ENCODE measurements at places on chromosomes 16 and 17.

DNA sequence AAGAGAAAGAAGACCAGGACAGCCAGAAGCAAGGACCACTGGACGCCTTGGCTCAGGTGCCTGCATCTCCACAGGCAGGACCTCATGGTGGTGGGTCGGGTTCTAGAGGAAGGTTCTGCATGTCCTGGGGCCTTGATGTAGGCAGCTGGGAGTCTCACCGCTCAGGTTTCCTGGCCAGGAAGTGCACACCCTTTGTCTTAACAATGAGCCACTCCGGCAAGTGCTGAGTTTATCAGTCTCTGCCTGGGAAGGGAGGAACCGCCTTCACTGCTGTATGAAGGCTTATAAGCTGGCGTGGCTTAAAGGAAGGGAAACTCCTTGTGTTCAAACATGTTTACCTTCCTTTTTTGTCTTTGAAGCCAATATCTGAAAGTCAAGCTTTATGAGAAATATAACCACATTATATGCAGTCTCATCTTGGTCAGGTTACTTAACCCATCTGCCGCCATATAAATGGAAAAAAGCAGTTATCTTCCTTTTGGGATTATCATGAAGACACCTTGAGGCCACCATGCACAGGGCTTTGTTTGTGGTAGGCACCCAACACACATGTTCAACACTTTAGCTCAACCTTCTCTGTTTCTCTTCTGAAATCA is at the start of gene ST6GALNAC1:
TSS of gene ST6GALNAC1 (minus strand) at position 205 of the 596 bp plus-strand sequence. CDS start at position 86, 119 bp downstream.
- no peak for DNase-seq

- no peak for DNase-seq
These were observed 3.2 kb upstream of the ZDHHC1 start for GRCh38 chr16:67419502-67419901.

DNA sequence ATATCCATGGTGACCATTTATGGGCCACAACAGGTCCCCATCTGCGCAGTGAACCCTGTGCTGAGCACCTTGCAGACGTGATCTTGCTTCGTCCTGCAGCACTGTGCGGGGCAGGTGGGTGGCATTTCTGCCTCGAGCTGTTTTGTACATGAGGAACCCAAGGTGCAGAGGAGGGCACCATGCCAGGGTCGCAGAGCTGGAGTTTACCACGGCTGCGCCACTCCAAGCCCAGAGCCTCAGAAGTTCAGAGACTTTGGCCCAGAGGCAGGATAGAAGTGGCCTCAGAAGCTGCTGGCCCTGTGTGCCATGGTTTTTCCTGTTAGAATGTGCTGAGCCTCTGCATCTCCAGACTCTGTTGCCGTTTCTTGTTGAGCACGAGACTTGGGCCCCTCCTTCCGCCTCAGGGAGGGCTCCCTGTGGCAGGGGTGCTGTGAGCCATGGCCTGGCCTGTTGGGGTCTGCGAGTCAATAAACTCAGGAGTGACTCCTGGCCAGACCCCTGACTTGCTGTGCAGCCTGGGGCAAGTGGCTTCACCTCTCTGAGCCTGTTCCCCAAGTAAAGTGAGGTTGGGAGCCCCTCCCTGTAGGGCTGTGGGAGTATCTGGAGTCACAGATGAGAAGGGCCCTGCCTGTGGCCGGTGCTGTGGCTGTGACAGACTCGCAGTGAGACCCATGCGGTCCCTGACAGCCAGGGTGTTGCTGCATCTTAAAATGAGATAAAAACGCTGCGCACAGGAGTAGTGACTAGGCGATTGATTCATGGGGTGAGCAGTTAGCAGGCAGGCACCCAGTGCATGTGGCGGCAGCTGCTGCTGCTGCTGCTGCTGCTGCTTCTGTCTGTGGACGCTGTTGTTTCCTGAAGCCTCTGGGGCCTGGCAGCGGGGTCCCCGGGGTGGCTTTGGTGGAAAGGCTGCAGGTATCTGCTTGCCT is 11.8 kb downstream of the MAP2K3 start:
- DNase-seq: no peak

- no peak for DNase-seq
These were observed 1.9 kb upstream of the CAPN15 start for GRCh38 chr16:525520-526180.

GRCh38 chr16:66152823-66153393 is 213.6 kb upstream of the CDH5 start:
- no peak for DNase-seq

- no peak for DNase-seq
These were observed 165.6 kb downstream of the SPECC1 start for GRCh38 chr17:20174588-20175265.

GRCh38 chr17:35057332-35057915 is 6.1 kb downstream of the RFFL start:
- no peak for DNase-seq

GRCh38 chr16:65489531-65490023 is 367.7 kb upstream of the CDH11 start:
- DNase-seq: no peak

DNA sequence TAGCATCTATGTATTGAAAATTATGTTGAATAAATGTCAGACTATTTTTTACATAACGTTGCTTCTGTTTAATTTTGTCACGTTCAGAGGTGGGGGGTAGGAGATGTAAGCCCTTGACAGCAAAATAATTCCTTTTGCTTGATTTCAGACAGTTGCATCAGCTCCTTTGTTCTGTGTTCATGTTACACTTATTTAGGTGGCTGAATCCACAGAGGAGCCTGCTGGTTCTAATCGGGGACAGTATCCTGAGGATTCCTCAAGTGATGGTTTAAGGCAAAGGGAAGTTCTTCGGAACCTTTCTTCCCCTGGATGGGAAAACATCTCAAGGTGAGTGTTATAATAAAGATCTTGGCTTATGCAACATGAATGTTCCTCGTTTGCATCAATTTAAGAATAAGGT is 4.5 kb downstream of the HERPUD1 start:
- no peak for DNase-seq

GRCh38 chr16:2121853-2122252 is 13.8 kb downstream of the PKD1 start:
- peak; percentile 69 for DNase-seq

DNA sequence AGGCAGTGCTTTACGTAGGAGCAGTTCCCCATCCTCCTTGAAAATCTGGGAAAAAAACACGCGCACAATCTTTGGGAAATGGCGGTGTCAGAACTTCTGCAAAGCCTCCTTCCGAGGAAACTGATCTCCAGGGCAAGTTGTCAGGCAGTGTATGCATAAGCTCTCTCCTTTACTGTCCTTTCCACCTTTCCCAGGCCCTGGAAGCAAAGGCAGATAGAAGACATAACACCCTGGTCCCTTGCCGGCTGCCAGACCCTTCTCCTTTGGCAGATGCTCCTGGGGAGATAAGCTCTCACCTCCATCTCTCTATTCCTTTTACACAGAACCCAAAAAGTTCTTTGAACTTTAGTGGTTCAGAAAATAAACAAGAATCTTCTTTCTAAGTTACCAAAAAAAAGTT is 12.4 kb downstream of the TOB1 start:
- DNase-seq: no peak

GRCh38 chr16:86196687-86197391 is 297.9 kb downstream of the IRF8 start:
- DNase-seq: no peak

- no peak for DNase-seq
These were observed 24.0 kb downstream of the RNF213 start for GRCh38 chr17:80284631-80285030.

DNA sequence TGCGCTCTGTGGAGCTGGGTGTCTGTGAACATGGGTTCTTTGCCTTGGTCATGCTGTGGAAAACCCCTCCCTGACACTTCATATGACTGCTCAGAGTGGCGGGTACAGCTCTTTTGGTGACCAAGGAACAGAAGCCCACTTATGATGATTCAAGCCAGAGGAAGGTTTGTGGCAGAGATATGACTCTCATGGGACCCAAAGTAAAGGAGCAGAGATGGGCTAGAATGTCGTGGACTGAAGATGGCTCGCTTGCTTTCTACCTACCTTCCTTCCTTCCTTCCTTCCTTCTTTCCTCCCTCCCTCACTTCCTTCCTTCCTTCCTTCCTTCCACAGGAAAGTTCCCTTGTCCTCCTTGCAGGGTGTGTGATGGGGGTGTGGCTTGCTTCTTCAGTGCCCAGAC is 169.7 kb upstream of the IRX3 start:
- no peak for DNase-seq

GRCh38 chr17:64534187-64534586 is 27.4 kb downstream of the CEP95 start:
- no peak for DNase-seq

- DNase-seq: no peak
These were observed 2.2 kb downstream of the CRISPLD2 start for GRCh38 chr16:84821728-84822689.

DNA sequence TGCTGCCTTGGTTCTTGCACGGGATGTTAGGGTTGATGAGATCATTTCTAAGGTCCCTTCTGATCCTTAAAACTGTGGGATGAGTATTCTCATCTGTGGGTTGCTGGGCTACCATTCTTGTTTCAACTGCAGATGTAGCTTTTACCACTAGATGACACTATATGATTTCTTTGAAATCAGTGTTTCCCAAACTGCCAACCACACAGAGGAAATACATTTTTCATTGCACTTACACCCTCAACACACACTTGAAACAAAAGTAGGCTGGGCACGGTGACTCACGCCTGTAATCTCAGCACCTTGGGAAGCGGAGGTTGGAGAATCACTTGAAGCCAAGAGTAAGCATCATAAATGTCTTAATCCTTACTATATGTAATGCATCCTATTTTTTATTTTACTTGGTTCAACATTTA is 15.3 kb downstream of the LCMT1 start:
- DNase-seq: peak; percentile 12

DNA sequence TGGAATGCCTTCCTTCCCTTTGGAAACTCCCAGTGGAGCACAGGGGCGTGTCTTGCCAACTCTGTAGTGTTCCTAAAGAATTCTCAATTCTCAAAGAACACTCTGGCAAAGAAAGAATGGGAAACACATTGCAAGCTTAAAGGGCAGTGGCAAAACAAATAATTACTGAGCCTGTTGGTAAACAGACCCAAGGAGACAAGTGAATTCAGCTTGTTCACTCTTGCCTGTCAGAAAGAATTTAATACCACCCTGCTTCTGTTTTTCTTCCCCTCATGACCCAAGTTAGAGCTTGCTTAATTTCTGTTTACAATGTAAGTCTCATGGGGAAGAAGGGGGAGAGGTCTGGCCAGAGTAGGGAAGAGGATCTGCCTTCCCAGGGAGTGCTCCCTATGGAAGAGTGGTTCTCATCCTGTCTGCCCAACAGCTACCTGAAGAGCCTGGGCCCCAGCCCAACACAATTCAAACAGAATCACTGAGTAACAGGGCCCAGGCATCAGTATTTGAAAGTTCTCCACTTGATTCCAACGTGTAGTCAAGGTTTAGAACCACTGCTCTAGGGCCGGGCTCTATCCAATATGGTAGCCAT is 386.0 kb downstream of the SLC39A11 start:
- DNase-seq: no peak

DNA sequence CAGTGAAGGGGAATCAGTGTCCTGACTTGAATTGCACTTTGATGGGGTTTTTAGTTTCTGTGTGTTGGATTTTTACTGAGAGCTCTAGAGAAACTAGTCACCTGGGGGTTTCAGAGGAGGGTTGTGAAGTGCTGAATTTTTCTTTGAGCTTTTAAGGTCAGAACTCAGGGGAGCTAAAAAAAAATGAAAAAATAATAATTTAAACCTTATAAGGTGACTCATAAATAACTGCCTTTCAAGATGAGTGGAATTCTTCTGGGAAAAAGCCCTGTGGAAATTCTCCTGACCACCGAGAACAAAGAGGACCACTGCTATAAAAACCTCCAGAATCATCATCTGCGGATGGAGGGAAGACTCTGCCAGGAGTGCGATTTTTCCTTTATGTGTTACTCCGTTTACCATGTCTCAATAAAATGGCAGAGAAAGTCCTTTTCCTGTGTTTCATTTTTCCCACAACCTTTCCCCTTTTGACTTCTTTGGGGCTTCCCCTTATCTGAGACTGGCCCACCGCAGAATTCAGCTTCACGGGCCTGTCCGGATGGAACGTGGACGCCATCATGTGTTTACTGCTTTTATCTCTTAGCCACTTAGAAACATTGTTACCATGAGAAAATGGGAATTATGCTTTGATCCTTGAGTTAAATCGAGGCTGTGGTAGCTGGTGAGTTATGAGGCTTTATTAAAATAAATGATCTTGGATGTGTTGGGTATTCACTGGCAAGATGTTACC is 39.7 kb downstream of the RPTOR start:
- DNase-seq: no peak

- DNase-seq: no peak
These were observed 3.7 kb upstream of the FOXL1 start for GRCh38 chr16:86574646-86575045.

DNA sequence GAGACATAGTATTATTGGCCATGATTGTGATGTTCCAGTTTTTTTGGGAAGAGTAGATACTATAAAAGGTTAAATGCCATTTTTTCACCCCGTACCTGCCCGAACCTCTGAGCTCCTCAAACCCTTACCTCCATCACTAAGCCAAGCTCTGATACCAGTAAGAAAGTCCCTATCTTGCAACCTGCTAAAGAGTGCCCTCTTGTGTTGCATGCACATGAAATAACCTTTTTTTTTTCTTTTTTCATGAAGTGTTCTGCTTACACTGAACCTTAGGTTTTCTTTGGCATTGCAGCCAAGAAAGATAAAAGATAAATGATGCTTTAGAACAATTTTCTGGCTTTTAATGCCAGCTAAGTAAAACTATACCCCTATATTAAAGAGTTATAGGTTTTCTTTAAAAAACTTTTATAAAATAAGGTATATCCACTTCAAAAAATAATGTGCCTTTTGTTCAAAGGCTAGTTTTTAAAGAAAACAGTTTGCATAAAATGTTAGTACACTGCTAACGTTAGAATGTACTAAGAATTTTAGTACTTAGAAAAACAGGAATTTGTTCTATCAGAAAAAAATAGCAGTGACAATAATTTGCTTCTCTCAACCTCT is 295.3 kb upstream of the PMFBP1 start:
- DNase-seq: no peak

- DNase-seq: peak; percentile 51
These were observed 7.1 kb upstream of the TEX19 start for GRCh38 chr17:82351713-82352488.

DNA sequence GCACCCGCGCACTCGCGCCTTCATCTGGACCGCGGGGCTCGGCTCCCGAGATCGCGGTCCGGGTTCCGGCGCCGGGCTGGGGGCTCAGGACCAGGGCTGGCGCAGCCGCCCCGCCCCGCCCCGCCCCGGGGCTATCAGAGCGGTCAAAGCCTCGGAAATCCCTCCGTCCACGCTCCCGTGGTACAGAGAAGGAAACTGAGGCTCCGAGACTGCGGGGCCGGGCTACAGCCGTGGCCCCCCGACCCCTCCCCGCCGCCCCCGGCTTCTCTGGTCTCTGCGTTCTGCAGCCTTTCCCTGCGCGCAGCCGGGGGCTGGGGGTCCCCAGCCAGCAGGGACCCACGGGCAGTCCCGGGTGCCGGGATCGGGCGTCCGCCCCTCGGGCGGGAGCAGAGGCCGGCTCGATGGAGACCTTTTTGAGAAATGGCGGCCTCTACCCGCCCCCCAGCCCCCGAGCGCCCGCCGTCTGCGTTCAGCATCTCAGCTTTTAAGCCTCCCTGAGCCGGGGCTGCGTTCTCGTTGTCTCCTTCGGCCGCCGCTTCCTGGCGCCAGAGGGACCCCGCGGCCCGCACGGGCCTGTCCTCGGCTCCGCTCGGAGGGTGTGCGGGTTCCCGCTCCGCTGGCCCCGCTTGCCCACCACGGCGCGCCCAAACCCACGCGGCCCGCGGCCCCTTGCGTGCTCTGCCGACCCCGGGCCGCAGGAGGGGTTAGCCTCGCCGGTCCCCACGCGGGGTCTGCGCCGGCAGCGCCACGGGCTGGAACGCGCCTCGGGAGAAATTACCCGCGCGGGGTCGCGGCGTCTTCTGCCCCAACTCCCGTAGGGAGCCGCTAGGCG is 1.5 kb upstream of the NPTX1 start:
- DNase-seq: peak; percentile 39
